ENCODE measurements at places on chromosomes 12 and 14. TPM values are rescaled to one million over a fixed set of nuclear protein-coding genes. Genes with fewer than 3 reads are reported as not detected.

The FBXO33 gene
- 6.6 TPM for total RNA-seq

The CLEC1A gene
- total RNA-seq: 0.41 TPM

DNA sequence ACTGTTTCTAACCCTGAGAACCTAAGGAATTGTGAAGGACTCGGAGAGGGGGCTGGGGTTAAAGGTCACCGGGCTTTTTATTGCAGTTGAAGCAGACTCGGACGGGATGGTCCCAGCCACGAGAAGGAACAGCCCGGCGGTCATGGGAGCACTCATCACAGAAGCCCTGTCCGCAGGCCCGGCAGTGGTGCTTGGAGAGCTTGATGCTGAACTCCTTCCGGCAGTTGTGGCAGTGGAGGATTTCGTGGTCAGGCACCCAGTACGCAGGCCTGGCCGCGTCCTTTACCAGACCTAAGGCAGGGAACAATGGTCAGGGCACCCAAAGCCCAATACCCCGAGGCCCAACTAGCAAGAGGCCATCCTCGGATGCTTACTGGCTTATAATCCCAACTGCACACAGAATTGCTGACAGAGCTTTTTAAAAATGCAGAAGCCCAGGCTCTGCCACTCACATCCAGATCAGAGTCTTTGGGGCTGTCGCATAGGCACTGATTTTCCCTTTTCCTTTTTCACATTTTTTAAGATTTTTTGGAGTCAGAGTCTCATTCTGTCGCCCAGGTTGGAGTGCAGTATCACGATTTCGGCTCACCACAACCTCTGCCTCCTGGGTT, 44.7 kb downstream of the DCAF4 start:
- no peak overlapping the region for H3K27ac ChIP-seq
- DNase-seq: no peak
- H3K4me3 ChIP-seq: no peak overlapping the region
- no peaks in the 10 kb centered on the region for H3K27me3 ChIP-seq

The CRACR2A gene
- total RNA-seq: 0.92 TPM

The AJUBA gene
- 50.2 TPM for total RNA-seq

DNA sequence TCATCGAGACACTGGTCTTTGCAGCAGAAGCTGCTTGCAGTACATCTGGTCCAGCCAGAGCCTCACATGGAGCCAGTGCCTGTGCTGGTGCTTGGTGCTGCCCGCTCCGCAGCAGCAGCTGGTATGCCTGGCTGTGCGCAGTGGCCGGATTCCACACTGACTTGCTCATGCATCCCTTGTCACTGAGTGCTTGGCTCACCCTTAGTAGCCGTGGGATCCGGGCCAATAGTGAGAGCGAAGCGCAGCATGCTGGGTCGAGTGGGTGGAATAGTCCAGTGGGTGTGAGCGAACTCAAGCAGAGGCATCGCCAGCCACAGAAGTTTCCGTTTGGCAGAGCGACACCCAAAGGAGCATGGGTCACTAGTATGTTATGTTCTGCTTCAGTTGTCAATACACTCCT, 10.1 kb upstream of the FBXO33 start:
- H3K36me3 ChIP-seq: no peaks in the 10 kb centered on the region
- no peaks in the 10 kb centered on the region for H3K27me3 ChIP-seq
- H3K4me1 ChIP-seq: no peaks in the 10 kb centered on the region
- H3K4me3 ChIP-seq: no peak overlapping the region

The SERPINA1 gene
- total RNA-seq: 4.9 TPM

- H3K36me3 ChIP-seq: peaks cover 13% of the 10 kb centered on the region
- H3K4me1 ChIP-seq: no peaks in the 10 kb centered on the region
- H3K4me3 ChIP-seq: no peak overlapping the region
- no peak for DNase-seq
- H3K27me3 ChIP-seq: no peaks in the 10 kb centered on the region
Observed at GRCh38 chr14:94056579-94057308, 24.3 kb downstream of the DDX24 start.

The CLEC2A gene
- total RNA-seq: not detected

The HOXC6 gene
- 52.2 TPM for total RNA-seq

DNA sequence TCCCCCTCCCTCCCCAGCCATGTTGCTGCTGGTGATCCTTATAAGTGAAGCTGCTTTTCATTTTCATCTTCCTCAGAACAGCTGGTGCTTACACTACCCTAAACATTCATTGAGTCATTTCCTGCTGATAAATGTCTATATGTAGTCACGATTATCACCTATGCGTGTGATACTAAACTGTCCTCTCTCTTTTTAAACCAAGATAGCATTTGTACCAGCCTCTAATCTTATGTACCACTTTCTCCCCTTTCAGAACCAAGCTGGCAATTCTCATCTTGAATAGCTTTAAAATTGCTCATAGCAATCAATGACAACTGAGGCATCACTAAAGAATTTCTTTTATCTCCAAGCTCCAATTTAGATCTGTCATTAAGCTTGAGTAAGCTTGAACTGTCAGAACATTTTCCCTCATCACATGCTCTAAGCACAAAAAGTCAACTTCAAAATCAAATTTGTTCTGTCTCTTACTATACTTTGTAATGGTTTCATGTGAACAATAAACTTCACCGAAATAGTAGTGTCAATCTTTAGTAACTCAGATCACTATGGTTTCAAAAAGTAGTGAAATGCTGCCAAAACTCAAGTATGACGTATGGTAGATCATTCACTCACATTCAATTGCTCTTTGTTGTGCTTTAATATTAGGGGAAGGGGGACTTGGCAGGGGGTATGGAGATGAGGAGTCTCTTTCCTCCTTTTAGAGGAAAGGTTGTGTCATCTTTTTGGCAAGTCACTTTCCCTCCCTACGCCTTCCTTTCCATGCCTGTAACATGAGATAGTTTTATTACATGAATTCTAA, 178.1 kb upstream of the NOVA1 start:
- peak; percentile 61 for DNase-seq
- H3K36me3 ChIP-seq: no peaks in the 10 kb centered on the region

The COCH gene
- 1.3 TPM for total RNA-seq

DNA sequence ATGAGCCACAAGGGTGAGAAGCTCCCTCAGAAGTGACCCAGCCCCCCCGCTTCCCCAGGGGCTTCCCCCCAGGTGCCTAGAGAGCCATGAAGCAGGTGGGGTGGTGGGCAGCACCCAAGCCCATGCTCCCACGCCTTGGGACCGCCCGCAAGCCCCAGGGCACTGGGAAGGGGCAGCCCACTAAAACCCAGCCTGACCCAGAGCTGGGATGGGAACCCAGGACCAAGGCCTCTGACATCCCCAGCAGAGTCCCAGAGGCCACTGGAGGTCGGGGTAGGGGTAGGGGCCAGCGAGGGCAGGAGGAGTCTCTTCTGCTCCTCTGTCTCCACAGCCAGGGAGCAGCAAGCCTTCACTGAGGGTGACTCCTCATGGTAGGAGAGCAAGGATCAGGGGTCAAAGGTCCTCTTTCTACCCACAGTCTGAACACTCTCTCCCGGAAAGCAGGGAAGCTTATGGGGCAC, 86.5 kb upstream of the ZFP36L1 start:
- no peaks in the 10 kb centered on the region for H3K27me3 ChIP-seq
- H3K27ac ChIP-seq: no peak overlapping the region
- peaks cover 13% of the 10 kb centered on the region for H3K36me3 ChIP-seq
- no peaks in the 10 kb centered on the region for H3K4me1 ChIP-seq
- no peak overlapping the region for H3K4me3 ChIP-seq

DNA sequence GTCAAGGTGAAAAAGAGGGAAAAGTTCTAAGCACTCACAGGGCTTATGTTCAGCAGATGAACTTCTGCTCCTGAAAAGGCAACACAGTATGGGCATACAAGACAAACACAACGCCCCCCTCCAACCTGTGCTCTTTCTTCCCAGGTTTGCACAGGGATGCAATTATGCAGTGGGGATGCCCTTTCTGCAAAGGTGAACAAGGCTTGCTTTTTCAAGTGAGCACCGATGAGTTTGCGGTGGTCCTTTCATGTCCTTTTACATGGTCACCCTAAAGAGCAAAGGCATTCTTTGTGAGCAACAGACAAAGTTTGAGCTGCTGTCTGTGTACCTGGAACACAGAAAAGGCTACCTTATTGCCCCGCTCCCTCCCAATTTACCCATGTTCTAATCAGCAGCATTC, 6.7 kb downstream of the KITLG start:
- H3K4me1 ChIP-seq: peaks cover 13% of the 10 kb centered on the region
- no peak for DNase-seq
- peaks cover 3% of the 10 kb centered on the region for H3K27me3 ChIP-seq
- no peak overlapping the region for H3K27ac ChIP-seq
- no peaks in the 10 kb centered on the region for H3K36me3 ChIP-seq

DNA sequence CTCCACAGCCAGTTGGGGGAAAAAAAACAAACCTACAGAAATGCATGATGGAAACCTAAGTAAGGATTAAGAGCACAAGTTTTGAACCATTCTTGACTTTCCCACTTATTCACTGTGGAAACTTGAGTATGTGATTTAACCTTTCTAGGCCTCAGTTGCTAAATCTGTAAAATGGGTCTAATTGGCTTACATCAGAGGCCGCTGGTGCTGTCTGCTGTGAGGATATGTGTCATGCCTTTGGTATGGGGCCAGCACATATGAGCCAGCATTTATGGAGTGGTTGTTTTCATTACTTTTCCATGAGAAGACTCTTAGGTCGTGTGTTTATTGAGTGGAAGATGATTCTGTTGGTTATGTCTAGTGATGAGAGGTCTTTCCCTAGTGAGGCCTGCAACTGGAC, 102.4 kb downstream of the ESR2 start:
- no peak overlapping the region for H3K27ac ChIP-seq
- H3K27me3 ChIP-seq: no peaks in the 10 kb centered on the region
- H3K4me1 ChIP-seq: no peaks in the 10 kb centered on the region

- no peaks in the 10 kb centered on the region for H3K36me3 ChIP-seq
- peak overlapping the region; percentile 75 for H3K27ac ChIP-seq
- H3K4me3 ChIP-seq: no peak overlapping the region
- no peak for DNase-seq
- peaks cover 19% of the 10 kb centered on the region for H3K4me1 ChIP-seq
Observed at GRCh38 chr14:101478096-101478495, 83.2 kb upstream of the DIO3 start.

The GXYLT1 gene
- total RNA-seq: 17.4 TPM

GRCh38 chr14:50007123-50007903, 109.1 kb downstream of the VCPKMT start:
- H3K27ac ChIP-seq: peak overlapping the region; percentile 75
- no peaks in the 10 kb centered on the region for H3K36me3 ChIP-seq

GRCh38 chr12:52230364-52231281, 2.4 kb upstream of the KRT7 start:
- H3K27me3 ChIP-seq: no peaks in the 10 kb centered on the region
- peaks cover 44% of the 10 kb centered on the region for H3K4me1 ChIP-seq
- no peak overlapping the region for H3K4me3 ChIP-seq
- no peak for DNase-seq
- H3K36me3 ChIP-seq: no peaks in the 10 kb centered on the region

DNA sequence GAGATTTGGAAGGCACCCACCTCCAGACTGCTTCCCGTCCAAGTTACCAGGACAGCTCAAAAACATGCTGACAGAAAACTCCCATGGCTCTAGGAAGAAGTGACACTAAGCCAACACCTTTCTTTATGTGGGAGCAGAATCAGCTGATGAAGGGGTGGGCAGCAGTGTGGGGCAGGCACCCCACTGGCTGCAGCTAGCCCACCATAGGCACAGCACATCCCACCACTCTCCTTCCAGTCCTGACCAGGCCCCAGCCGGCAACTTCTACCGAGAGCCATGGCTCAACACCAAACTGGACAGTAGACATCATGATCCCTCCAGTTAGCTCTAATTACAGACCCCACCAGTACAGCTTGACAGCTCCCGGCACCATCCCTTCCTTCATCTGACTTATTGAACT, 45.0 kb downstream of the SH2B3 start:
- no peaks in the 10 kb centered on the region for H3K27me3 ChIP-seq
- H3K36me3 ChIP-seq: peaks cover 7% of the 10 kb centered on the region
- peaks cover 35% of the 10 kb centered on the region for H3K4me1 ChIP-seq
- peak overlapping the region; percentile 45 for H3K27ac ChIP-seq
- no peak for DNase-seq

GRCh38 chr12:67649570-67650387, 1.2 kb downstream of the DYRK2 start:
- no peaks in the 10 kb centered on the region for H3K36me3 ChIP-seq
- DNase-seq: no peak
- peak overlapping the region; percentile 72 for H3K27ac ChIP-seq
- H3K27me3 ChIP-seq: no peaks in the 10 kb centered on the region
- peak overlapping the region; percentile 84 for H3K4me3 ChIP-seq

GRCh38 chr12:15627995-15628945, 160.9 kb downstream of the EPS8 start:
- peaks cover 10% of the 10 kb centered on the region for H3K4me1 ChIP-seq
- no peaks in the 10 kb centered on the region for H3K27me3 ChIP-seq
- H3K27ac ChIP-seq: peak overlapping the region; percentile 45
- DNase-seq: no peak
- 0 out of 2 replicates have a peak, but pooled peaks cover 2% of the 10 kb centered on the region for H3K36me3 ChIP-seq

The SLC35F4 gene
- total RNA-seq: not detected

DNA sequence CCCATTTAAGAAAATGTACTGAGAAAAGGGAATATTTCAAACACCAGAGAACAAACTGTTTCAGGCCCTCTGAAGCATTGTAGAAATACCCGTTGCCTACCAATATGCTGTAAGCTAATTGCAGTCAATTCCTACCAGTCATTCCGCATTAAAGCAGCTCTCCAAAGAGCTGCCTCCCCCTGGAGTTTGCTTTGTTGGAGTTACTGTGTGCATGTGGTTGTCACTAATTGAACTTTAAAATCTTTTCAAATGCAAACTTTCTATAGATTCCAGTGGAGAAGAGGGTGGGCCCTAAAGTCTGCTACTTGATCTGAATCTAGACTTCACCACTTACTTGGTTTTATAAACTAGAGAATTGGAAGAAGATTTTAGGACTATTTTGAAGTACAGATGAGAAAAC, 112.7 kb downstream of the PLXNC1 start:
- 0 out of 2 replicates have a peak, but pooled peaks cover 4% of the 10 kb centered on the region for H3K4me1 ChIP-seq
- H3K4me3 ChIP-seq: no peak overlapping the region
- H3K27ac ChIP-seq: no peak overlapping the region
- H3K36me3 ChIP-seq: no peaks in the 10 kb centered on the region

The WNT5B gene
- 36.9 TPM for total RNA-seq

The CLECL1 gene
- not detected for total RNA-seq

DNA sequence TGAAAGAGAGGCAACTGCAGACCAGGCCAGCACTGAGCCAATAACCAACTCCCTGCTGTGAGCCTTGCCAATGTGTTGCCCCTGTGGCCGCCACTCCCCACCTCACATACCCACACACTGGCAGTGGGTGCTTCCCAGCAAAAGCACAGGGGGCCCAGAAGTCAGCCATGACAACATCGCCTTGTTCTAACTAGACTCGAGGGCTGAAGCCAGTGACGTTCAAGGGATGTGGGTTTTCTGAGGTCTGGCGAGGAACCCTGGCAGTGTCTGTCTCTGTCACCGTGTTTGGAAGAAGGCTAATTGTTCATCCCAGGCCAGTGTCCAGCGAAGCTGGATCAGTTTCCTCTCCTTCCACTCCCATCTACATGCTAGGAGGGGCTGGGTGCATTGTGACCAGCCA, 311.8 kb upstream of the AMIGO2 start:
- no peaks in the 10 kb centered on the region for H3K27me3 ChIP-seq
- no peaks in the 10 kb centered on the region for H3K36me3 ChIP-seq
- H3K4me3 ChIP-seq: no peak overlapping the region
- no peak for DNase-seq
- H3K27ac ChIP-seq: no peak overlapping the region
